MM.1S (cell line): ENCODE measurements at places on chromosomes 12 and 14.
A peak's percentile ranks its signal among the peaks of the same experiment; 100 is the strongest.

DNA sequence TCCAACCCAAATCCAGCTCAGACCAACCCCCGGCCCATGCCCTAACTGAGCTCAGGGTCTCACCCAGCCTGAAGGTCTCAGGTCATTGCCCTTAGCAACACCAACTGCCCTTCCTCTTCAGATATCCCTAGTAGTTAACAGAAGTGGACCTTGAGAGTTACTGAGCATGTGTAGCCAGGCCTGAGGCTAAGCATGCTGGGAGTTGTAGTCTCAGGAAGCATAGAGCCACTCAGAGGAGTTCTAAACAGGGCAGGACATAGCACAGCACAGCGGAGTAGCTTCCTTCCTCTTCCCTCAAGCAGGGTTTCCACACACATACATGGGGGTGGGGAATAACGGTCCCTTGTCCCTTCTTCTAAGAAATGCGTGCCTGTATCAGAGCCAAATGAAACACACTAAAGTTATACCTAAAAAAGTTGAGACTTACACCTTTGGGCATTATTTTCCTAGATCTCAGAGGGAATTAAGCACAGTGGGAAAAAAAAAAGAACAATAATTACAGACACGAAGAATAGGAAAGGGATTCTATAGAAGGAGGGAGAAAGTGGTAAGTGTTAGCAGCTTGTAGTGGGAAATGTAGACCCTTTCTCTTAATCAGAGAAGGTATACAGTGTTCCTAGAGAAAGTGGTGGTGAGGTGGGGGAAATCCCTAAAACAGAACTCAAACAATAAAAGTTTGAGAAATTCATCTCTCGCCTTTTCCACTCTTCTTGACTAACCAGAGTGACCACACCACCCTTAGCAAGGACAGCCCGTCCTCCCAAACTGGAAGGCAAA lies 4.4 kb downstream of the KMT2D start:
- no peaks in the 10 kb centered on the region for H3K27me3 ChIP-seq
- H3K4me1 ChIP-seq = peaks cover 24% of the 10 kb centered on the region
- H3K36me3 ChIP-seq = peaks cover 14% of the 10 kb centered on the region; the same call in 1 of the 2 replicates
- no peak overlapping the region for H3K4me3 ChIP-seq
- H3K27ac ChIP-seq = no peak overlapping the region
- DNase-seq = peak; percentile 54

GRCh38 chr14:57865403-57866198 lies at the start of gene SLC35F4:
SLC35F4 (minus strand) TSS chr14:57866092.
- no peaks in the 10 kb centered on the region for H3K36me3 ChIP-seq
- no peak within 1 kb of the TSS for H3K4me3 ChIP-seq
- H3K27ac ChIP-seq = no peak within 1 kb of the TSS
- no peak for DNase-seq

DNA sequence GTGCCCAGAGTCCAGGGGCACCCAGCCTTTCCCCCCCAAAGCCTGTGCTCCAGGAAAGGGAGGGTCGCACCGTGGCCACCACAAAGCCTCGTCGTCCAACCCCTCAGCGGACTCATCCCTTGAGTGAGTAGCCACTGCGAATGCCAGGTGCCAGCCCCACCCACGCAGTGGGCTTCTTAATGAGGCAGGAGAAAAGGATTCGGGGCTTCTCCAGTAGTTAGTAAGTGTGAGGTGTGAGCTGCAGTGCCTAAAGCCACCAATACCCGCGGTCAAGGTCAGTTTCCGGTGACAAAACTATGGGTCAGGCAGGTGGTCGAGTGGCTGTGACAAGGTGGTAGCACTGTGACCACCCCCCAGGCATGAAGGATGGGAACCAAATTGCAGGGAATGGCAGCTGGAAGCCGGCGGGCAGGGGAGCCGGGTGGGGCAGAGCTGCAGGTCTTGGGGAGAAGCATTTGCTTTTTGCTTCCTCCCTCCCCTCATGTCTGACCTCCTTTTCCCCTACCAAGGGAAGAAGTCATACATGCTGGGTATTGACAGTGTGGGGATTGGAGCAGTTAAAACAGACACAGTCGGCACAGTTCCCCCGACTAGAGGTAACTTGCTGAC lies 8.0 kb downstream of the RAN start:
- H3K27me3 ChIP-seq = no peaks in the 10 kb centered on the region
- peaks cover 23% of the 10 kb centered on the region for H3K4me1 ChIP-seq
- H3K27ac ChIP-seq = peak overlapping the region; percentile 96
- DNase-seq = no peak
- peak overlapping the region; percentile 71 for H3K4me3 ChIP-seq

DNA sequence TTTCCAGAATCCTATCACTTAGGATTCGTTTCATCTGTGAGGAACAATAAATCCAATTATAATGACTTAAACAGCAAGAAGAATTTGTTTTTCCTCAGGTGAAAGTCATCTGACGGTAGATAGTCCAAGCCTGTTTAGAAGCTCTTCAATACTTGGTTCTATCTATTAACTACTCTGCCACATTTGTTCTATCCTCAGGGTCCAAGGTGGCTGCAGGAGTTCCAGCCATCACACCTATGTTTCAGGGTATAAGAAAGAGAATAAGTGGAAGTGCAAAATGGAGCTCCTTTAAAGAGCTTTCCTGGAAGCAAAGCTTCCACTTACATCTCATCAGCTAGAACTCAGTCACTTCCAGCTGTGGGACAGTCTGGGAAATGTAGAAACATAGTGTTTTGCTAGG lies 72.1 kb upstream of the CCDC60 start:
- no peaks in the 10 kb centered on the region for H3K4me1 ChIP-seq
- no peaks in the 10 kb centered on the region for H3K27me3 ChIP-seq
- H3K27ac ChIP-seq = no peak overlapping the region

GRCh38 chr12:107912421-107913004 lies 138.0 kb downstream of the ASCL4 start:
- H3K27me3 ChIP-seq = no peaks in the 10 kb centered on the region
- H3K36me3 ChIP-seq = no peaks in the 10 kb centered on the region
- DNase-seq = peak; percentile 63
- H3K4me1 ChIP-seq = no peaks in the 10 kb centered on the region

GRCh38 chr14:26484562-26484961 lies 113.3 kb downstream of the NOVA1 start:
- H3K4me1 ChIP-seq = no peaks in the 10 kb centered on the region
- no peak overlapping the region for H3K27ac ChIP-seq
- H3K36me3 ChIP-seq = no peaks in the 10 kb centered on the region

GRCh38 chr14:61470261-61470960 lies 149.0 kb downstream of the PRKCH start:
- no peak for DNase-seq
- H3K4me3 ChIP-seq = no peak overlapping the region
- no peaks in the 10 kb centered on the region for H3K4me1 ChIP-seq
- H3K27ac ChIP-seq = no peak overlapping the region
- H3K36me3 ChIP-seq = no peaks in the 10 kb centered on the region

GRCh38 chr12:75823475-75823874 lies 208.1 kb downstream of the PHLDA1 start:
- H3K27me3 ChIP-seq = no peaks in the 10 kb centered on the region
- no peaks in the 10 kb centered on the region for H3K36me3 ChIP-seq
- DNase-seq = no peak
- H3K27ac ChIP-seq = no peak overlapping the region

- DNase-seq = peak; percentile 31
- H3K27ac ChIP-seq = no peak within 1 kb of the TSS
- no peaks in the 10 kb centered on the region for H3K4me1 ChIP-seq
Measured at GRCh38 chr14:50943943-50944646, at the start of gene PYGL. PYGL (minus strand) TSS chr14:50944483; CDS start chr14:50944403, 80 bp downstream.

- no peak overlapping the region for H3K27ac ChIP-seq
- no peaks in the 10 kb centered on the region for H3K4me1 ChIP-seq
- H3K27me3 ChIP-seq = no peaks in the 10 kb centered on the region
- DNase-seq = no peak
Measured at GRCh38 chr14:32925439-32925838, 13.2 kb upstream of the NPAS3 start.

DNA sequence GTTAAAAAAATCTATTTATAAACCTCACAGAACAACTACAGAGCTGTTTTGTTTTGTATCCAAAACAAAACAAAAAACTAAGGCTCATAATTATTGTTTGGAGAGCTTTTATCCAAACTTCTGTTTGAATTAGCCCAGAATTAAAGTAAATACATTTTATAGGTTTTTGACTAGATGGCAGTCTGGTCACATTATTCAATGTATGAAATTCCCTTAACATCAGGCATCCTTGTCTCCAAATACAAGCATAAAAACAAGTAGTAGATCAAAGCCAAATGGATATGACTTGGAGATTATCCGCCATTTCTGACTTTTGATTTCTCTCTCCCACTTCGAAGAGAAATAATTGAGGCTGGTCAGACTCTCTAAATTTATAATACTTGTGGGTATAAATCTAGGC lies 63.5 kb downstream of the SLC38A1 start:
- DNase-seq = no peak
- H3K36me3 ChIP-seq = peaks cover 18% of the 10 kb centered on the region

- H3K4me3 ChIP-seq = no peak overlapping the region
- peak; percentile 28 for DNase-seq
- H3K27ac ChIP-seq = no peak overlapping the region
- peaks cover 8% of the 10 kb centered on the region; the same call in 1 of the 2 replicates for H3K4me1 ChIP-seq
- no peaks in the 10 kb centered on the region for H3K36me3 ChIP-seq
Measured at GRCh38 chr12:41709463-41710285, 435.0 kb downstream of the GXYLT1 start.

DNA sequence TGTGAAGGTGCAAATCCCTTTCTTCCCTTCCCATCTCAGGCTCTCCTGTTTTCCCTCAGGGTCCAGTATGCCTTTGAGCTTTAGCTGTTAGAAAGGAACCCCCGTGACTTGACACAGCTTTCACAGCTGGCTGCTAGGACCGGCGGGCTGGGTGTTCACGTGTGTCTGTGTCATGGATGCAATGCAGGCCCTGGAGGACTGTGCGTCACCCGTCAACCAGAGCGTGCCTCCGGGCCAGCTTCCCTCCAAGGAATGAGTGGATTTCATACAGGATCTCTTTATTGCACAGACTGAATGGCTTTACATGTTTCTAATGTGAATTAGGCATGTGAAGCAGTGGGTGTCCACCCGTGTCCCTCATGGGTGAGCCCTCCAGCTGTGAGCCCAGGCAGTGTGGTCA lies 77.4 kb downstream of the AACS start:
- H3K27me3 ChIP-seq = no peaks in the 10 kb centered on the region
- H3K4me3 ChIP-seq = no peak overlapping the region
- H3K36me3 ChIP-seq = no peaks in the 10 kb centered on the region
- H3K27ac ChIP-seq = no peak overlapping the region

- H3K4me1 ChIP-seq = no peaks in the 10 kb centered on the region
- H3K27me3 ChIP-seq = no peaks in the 10 kb centered on the region
- no peak overlapping the region for H3K27ac ChIP-seq
- no peak for DNase-seq
- H3K4me3 ChIP-seq = no peak overlapping the region
- H3K36me3 ChIP-seq = no peaks in the 10 kb centered on the region
Measured at GRCh38 chr14:102949062-102949800, 26.8 kb downstream of the AMN start.

- no peaks in the 10 kb centered on the region for H3K36me3 ChIP-seq
- H3K4me1 ChIP-seq = no peaks in the 10 kb centered on the region
- no peak for DNase-seq
- no peak overlapping the region for H3K4me3 ChIP-seq
Measured at GRCh38 chr12:52061470-52062166, 8.2 kb upstream of the ATG101 start.

DNA sequence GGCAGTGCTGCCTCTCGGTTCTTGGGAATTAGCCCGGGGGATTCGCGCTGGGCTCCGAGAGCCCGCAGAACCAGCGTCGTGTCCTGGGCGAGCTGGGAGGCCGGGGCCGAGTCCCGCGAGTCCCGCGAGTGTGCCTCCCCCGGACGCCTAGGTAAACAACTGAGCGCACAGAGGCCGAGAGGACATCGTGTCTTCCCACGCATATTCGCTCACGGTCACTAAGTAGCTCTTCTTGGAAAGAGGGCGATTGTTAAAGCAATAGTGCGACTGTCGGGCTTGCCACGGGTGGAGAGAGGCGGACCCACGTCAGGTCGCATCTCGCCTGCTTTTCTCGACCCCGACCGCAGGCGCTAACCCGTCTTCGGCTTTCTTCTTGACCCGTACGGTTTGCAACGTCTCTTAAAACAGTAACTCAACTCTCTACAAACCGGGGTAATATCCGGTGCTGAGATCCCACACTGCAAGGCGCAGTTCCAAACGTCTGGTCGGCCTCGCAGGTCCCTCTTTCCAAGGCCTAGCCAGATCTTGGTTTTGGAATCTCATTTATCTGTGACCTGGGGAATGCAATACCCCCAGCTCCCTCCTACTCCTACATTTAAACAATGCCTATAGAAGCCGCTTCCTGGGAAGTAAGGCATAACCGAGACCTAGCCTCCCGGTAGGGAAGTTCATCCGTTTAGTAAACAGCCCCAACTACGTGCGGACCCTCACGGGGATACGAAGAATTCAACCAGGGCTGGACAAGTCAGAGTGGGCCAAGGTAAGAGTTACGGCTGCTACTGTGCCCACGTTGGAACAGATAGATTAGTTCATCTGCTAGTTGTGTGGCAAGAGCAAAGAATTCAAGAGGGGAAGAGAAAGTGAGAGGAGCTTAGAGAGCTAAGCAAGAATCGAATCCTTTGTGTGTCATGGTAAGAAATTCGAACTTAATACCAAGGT lies 736 bp upstream of the PHLDA1 start:
- DNase-seq = peak; percentile 79
- H3K4me3 ChIP-seq = peak overlapping the region; percentile 96
- H3K27ac ChIP-seq = peak overlapping the region; percentile 90

DNA sequence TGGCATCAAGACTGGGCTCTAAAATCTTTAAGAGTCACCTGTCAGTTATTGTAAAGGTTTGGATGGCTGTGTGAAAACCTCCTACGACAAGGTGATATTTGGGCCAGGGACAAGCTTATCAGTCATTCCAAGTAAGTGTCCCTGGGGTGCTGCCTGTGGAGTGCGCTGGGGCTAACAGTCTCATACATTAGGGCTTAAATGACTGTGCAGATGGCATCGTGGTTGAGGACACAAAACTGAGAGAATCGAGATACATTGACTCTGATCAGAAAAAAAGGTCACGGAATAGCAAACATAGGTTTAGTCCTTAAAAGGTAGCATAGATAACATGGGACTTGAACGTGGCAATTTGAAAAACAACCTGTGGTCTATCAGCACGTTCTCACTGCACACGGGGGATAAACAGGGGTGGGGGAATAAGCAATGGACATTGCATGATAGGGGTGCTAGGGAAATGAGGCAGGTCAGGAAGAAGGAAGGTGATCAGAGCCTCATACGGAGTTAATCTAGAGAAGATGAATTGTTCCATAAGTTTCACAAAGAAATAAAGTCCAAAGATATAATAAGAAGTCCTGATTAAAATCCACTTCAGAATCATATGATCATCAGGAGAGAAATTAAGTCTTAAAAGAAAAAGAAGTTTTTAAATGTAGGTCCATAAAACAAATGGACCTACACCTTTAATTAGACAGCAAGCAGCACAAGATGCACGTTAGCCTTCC lies 100.3 kb downstream of the DAD1 start:
- H3K27ac ChIP-seq = no peak overlapping the region
- 0 out of 2 replicates have a peak, but pooled peaks cover 6% of the 10 kb centered on the region for H3K4me1 ChIP-seq
- no peaks in the 10 kb centered on the region for H3K27me3 ChIP-seq
- no peak overlapping the region for H3K4me3 ChIP-seq
- H3K36me3 ChIP-seq = no peaks in the 10 kb centered on the region

- DNase-seq = peak; percentile 62
- no peaks in the 10 kb centered on the region for H3K4me1 ChIP-seq
- no peaks in the 10 kb centered on the region for H3K27me3 ChIP-seq
- H3K36me3 ChIP-seq = no peaks in the 10 kb centered on the region
- no peak overlapping the region for H3K27ac ChIP-seq
- H3K4me3 ChIP-seq = no peak overlapping the region
Measured at GRCh38 chr12:81257947-81258551, 180.2 kb downstream of the ACSS3 start.
